ENCODE measurements at places on chromosomes 1 and 21.

DNA sequence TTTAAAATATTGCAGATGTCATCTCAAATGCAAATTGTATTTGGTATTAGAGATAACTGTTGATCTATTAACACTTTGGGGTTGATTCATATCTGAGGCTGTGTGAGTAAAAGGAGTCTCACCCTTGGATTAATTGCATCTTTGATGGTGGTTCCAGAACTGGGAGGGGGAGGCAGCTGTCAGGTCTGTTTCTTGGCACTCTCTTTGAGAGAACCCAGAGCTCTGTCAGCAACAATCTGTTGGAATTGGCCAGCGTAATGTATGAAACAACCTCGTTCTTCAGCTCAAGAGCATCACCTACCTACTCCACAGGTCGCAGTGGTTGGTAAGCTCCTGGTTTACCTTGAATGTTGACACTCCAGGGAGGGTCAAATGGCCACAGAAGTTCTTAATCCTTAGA, 424.1 kb downstream of the CAMTA1 start:
- no peak for DNase-seq

DNA sequence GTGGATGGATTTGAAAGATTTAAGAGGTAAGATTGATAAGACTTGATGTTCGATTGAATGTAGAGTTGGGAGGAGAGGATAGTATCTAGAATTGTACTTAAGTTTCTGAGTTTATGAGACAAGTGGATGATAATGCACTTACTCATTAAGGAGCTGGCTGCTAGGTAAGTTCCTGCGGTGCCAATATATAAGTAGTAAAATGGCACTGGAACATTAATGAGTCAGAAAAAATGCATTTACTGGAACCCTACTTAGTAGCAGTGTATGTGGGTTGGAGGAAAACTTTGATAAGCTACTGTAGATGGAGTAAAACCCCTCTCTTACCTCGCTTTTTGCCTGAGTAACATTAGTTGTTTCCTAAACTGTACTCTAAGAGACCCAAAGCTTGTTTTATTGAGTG, 68.2 kb downstream of the ZFYVE9 start:
- DNase-seq, result no peak

- DNase-seq, result no peak
Observed at GRCh38 chr1:28108001-28108400, 19.6 kb upstream of the EYA3 start.

GRCh38 chr1:110424699-110425611, 17.5 kb upstream of the LAMTOR5 start:
- DNase-seq, result no peak

DNA sequence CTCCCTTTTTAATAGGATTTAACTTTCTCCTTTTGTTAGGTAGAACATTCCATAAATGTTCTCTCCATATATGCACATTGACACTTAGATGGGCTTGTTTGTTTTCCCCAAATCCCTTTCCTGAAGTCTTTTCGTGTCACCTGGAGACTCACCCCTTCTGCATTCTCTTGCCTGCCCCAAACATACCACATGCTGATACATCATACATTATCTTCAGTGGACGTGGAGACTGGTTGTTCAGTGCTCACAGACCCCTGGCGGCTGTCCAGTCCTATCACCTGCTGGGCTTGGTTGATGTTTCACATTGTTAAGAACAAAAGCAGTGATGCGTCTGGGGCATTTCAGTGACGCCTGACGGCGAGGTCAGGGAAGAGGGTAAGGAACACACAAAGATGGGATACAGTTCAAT, 22.2 kb downstream of the FMOD start:
- DNase-seq, result no peak

- no peak for DNase-seq
Observed at GRCh38 chr1:217977943-217978342, 307.1 kb upstream of the RRP15 start.

- no peak for DNase-seq
Observed at GRCh38 chr21:25934771-25935224, 200.0 kb downstream of the GABPA start.

- no peak for DNase-seq
Observed at GRCh38 chr1:179029321-179029759, 3.6 kb downstream of the FAM20B start.

- DNase-seq, result no peak
Observed at GRCh38 chr21:17370916-17371315, 141.9 kb upstream of the CXADR start.

GRCh38 chr1:219753914-219754313, 141.0 kb upstream of the ZC3H11B start:
- DNase-seq, result no peak

DNA sequence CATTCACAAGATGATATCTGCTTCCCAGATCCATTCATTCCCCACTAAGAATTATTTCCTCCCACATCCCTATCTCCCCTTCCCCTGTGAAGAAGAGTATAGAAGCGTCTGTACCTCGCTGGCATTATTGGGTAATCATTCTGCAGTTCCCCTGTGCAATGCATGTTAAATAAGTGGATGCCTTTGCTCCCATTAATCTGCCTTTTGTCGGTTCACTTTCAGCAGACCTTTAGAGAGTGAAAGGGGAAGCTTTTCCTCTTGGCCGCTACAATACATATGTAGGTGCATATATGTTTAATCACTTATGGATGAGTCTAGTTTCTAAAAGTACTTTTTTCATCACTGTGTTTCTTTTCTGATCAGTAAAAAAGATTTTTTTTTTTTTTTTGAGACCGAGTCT, 7.0 kb downstream of the CLCN6 start:
- DNase-seq, result no peak

- DNase-seq, result no peak
Observed at GRCh38 chr21:41891132-41891531, 12.0 kb upstream of the PRDM15 start.

DNA sequence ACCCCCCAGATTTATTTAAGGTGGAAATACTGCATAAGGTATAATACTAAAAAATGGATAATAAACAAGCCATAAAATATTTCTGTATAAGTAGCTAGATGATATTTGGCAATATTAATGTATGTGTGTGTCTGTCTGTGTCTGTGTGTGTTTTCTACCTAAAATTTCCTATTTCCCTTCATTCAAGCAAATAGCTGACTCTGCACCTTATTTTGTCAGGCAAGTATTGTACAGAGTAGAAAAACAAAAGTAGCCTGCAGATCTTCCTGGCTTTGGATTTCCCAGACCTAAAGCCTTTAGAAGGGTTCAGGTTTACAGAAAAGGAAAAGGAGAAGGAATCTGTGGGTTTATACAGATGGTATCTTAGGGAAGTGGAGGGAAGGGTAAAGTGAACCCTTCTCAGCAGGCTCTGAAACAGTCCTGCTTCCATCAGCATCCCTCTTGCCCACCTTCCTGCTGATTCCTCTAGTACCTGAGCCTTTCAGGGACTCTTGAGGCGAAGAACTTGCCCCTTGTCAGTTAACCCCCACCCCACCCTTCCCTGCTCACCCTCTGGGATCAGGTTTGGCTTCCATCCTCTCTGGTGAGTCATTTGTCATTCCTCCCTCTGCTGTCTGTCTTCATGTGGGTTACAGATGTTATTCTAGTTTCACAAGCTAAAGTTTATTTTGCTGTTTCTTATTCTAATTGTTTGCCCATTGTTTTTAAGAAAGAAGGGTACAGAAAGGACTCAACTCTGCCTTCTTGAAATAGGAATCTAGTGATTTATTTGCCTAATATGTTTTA, 21.7 kb upstream of the RGS16 start:
- DNase-seq, result no peak

GRCh38 chr1:192448026-192448578, 127.5 kb upstream of the RGS1 start:
- no peak for DNase-seq

GRCh38 chr1:8889925-8890785, 11.7 kb upstream of the ENO1 start:
- no peak for DNase-seq

GRCh38 chr1:182652933-182653332, 31.5 kb downstream of the RGS8 start:
- DNase-seq, result no peak

DNA sequence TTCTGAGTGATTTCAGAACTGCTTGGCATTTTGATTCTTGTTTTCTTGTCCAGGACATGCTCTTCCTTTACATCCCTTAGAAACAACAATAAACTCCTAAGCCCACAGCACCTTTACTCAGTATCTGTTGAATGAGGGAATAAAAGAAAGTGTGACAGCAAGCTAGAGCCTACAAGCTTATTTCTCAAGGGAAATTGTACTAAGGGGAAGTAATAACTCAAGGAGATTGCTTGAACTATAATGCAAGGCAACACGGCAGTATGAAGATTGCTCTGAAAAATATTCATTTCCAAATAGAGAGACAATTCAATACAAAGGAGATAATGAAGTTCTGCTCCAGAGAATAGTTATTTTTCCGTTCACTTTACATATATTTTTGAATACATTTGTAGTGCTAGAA, 6.5 kb downstream of the OR6P1 start:
- DNase-seq, result no peak

DNA sequence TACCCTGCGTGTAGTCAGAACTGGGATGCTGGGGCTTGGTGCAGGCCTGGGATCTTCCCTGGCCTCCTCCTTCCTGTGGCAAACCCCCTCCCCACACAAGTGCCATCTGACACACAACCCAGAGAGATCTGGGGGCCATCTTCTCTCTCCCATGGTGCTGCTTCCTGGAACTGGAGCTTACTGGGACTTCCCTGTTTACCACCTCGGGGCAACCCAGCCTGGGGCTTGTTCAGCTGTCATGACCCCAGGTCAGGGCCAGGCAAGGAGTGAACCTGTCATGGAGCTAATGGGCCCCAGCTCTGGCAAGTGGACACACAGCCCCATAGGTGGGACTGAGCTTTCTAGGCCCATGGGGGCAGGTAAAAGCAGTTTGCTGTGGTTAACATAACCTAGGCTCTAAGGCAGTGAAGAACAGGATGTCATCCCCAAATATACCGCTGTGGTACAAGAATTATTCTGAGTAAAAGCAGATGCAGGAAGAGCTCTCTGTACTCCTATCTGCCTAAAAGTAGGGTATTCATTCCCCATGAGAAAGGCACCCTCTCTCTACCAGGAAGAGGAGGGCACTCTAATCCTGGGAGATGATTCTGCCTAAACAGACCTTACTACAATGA, 2.4 kb downstream of the TRIM11 start:
- DNase-seq, result no peak

DNA sequence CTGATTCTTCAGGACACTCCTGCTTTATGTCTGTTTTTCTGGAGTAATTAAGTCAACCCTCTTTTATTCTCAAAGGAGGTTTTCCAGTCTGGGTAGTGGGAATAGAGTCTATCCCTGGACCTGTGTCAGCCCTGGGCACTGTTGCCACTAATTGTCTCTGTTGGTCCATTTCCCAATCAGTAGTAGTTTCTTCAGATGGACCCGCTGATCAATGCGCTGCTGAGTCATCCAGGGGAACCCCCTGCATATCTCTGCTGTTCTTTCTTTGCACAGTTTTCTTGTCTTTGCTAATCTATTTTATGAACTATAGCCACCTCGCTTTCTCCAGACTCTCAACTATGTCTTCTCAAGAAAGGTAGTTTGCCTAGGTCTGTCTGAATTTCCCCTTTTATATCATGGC, 82.5 kb downstream of the TNNI3K start:
- DNase-seq, result no peak

- DNase-seq, result no peak
Observed at GRCh38 chr1:34529935-34530859, 224.7 kb upstream of the GJB5 start.

DNA sequence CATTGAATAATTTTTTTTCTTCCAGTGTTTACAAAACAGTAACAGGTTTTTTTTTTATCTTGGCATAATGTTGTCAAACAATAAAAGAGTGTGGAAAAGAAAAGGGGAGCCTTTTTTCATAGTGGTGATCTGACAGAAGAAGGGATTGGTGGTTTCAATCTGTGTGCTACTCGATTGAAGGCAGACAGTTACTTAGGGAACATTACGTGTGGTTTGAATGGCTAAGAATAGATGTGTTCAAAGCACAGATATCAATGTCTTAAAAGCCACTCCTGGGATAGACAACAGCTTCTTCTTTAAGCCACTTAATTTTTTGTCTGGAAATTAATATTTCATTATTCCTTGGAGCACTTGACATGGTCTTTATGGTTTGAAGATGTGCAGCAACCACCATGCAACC, 558.6 kb upstream of the ADGRL2 start:
- DNase-seq, result no peak

DNA sequence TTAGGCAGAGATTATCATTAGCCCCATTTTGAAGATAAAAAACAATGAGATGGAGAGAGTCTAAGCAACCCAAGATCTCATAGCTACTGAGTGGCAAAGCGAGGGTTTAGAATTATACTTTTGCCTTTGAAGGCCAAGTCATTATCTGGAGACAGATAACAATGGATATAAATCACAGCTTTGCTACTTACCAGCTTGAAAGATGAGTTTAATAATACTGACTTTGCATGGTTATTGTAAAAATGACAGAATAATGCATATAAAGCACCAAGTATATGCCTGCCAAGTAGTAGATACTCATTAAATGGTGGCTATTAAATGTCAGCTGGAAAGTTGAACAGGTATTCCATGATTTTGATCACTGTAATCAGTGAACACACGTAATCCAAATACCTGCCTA, 241.6 kb upstream of the SGIP1 start:
- no peak for DNase-seq

DNA sequence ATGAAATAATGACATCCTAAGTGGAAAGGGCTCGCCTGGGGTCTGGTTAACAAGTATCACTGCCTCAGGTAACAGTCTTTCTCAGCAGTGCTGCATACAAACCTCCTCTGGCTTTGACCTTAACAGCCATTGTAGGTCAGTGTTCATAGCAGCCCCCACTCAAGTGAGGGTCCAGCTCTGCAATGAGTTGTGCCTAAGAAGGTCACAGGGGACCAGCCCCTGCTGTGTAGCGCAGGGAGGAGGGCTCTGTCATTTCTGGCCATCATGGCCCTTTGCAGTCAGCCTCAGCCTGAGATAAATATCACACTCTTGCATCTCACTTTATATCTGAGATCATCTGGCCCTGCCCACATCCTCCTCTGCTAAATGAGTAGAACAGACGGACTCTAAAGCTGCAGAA, 18.1 kb upstream of the MYSM1 start:
- no peak for DNase-seq

GRCh38 chr1:97056386-97056785, 334.8 kb downstream of the PTBP2 start:
- DNase-seq, result no peak

DNA sequence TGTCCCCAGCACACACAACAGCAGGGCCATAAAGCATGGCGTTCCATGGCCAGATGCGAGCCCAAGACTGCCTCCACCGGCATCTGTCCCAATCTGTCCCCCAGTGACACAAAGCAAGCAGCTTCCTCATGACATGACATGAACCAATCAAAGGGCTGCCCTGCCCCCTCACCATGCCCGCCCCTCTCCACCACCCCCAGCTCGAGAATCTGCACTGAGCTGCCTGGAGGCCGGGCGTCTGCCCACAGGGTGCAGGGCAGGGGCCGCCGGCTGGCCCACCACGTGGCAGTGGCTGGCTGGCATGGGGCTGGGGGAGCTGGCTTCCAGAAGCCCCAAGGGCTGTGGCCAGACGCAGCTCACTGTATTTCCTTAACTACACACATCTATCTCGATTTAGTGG, 27.8 kb downstream of the WNT9A start:
- DNase-seq, result no peak

Measured in stimulated activated CD4-positive, alpha-beta T cell treated with anti-CD3 and anti-CD28 coated beads, Interleukin-4, amount 100 ng/mL, for 1 hour (primary cell).